ENCODE measurements at places on chromosomes 11 and 22. TPM values are rescaled to one million over a fixed set of nuclear protein-coding genes. Genes with fewer than 3 reads are reported as not detected.

The LARGE1 gene
- total RNA-seq = 41.1 TPM

The SCGB1C1 gene
- total RNA-seq = not detected

The TIMP3 gene
- total RNA-seq = 31.6 TPM

The XKR3 gene
- total RNA-seq = not detected

The EMID1 gene
- total RNA-seq = not detected

The FAM227A gene
- total RNA-seq = 2.4 TPM

The MN1 gene
- under 0.01 TPM for total RNA-seq

The B4GALNT4 gene
- total RNA-seq = 1.8 TPM

The CYTH4 gene
- 0.12 TPM for total RNA-seq

The CPT1A gene
- total RNA-seq = 30.4 TPM

The ACRV1 gene
- total RNA-seq = not detected

The ART5 gene
- total RNA-seq = 0.75 TPM

The SCN3B gene
- under 0.01 TPM for total RNA-seq

Data from uterine smooth muscle cell (primary cell).